ENCODE measurements at places on chromosomes 13 and 19. TPM values are rescaled to one million over a fixed set of nuclear protein-coding genes. Genes with fewer than 3 reads are reported as not detected.

CNMD gene
- total RNA-seq = not detected

SYNE4 gene
- total RNA-seq = 1.4 TPM

SGCG gene
- total RNA-seq = not detected

DNA sequence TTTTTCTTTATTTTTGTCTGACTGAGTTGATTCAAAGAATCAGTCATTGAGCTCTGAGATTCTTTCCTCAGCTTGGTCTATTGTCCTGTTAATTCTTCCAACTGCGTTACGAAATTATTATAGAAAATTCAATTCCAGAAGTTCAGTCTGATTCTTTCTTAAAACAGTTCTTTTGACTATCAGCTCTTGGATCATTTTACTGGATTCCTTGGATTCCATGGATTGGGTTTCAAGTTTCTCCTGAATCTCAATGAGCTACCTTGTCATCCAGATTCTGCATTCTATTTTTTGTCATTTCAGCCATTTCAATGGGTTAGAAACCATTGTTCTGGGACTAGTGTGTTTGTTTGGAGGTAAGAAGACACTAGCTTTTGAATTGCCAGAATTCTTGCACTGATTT lies 169.3 kb downstream of the PCDH20 start:
- DNase-seq = no peak

DNA sequence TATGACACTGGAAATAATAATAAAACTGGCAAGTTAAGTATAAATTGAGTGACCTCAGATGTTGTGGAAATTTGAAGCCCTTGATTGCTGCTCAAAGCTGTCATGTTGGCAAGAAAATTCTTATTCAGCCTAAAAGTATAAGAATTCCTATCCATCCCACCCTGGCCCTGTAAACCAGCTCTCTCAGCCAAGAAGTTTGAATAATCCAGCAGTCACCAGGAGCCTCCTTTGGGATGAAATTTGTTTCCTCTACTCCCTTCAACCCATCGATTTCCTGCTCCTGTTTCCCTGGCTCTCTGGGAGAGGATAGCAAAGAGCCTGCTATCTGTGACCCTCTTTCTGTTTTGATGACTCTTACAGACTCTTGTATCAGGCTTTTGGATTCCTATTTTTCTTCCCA lies 169.3 kb downstream of the LHFPL6 start:
- no peak for DNase-seq

DNA sequence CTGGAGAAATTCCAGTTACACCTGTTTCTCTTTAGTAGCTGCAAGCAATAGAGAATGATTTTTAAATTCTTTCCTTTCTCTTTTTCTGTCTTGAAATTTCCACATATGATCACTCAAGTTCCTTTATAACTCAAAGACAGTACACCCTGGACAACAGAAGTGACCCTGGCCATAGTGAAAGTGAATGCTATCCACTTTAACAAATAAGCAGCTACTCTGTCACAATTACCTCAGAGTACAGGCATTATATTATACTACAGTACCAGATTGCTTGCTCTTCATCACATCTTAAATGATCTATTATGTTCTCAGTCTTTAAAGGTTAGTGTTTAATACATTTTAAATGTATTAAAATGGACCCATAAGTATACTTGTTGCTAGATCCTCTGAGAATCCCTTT lies 136.2 kb downstream of the KLF12 start:
- no peak for DNase-seq

DNA sequence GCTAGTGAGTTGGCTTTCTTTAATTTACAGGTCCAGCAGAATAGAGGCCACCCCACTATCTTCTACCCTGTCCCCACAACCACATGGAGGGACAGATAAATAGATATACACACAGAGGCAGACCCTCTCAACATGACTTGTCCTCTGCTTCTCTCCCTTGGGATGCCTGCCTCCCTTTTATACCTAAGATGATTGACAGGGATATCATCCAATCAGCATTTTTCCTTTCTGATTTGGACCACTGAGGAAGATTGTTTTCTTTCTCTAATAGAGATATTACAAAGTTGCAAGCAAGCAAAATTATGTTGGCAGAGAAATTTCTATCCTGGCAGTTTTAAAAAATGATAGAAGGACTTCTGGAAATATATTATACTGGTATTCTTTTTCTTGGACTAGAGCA lies 35.8 kb downstream of the STOML3 start:
- DNase-seq = no peak

DNA sequence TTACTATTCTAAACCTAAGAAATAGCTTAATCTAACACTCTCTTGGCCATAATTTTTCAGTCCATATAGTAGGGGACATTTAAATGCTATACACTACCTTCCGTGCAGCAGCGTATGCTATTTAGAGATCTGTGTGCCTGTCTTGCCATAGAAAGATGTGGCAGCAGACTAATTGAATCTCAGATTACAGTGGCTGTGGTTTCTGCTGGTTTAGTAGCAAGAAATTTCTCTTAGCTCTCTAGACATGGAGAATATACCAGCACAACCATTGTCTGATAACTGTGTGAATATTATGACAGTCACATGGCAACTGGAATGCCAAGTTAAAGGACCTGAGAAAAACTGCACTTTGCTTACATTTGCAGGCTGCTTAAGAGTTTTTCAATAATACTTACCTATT lies 672.4 kb upstream of the MIR17HG start:
- no peak for DNase-seq

- DNase-seq = no peak
Observed at GRCh38 chr19:8630796-8631424, 477 bp downstream of the NFILZ start.

DNA sequence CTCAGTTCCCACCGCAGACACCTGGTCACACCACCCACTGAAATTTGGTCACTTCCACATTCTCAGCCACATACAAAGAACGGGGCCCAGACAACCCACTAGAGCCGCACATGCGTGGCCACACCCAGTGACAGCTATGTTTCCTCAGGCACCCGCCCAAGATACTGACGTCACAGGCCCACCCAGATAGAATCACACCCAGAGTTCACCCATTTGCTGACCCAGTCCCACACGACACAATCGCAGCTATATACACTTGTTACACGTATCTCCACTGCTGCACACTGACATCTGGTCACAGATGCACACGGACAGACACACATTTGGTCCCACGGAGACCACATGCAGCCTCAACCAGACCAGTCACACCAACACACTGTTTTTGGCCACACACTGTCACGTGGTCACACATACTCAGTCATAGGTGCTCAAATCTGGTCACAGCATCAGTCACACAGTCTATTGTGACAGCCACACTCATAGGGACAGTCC lies 2.9 kb downstream of the NUMBL start:
- no peak for DNase-seq

- DNase-seq = no peak
Observed at GRCh38 chr13:73808318-73808717, 325.9 kb downstream of the KLF12 start.

DNA sequence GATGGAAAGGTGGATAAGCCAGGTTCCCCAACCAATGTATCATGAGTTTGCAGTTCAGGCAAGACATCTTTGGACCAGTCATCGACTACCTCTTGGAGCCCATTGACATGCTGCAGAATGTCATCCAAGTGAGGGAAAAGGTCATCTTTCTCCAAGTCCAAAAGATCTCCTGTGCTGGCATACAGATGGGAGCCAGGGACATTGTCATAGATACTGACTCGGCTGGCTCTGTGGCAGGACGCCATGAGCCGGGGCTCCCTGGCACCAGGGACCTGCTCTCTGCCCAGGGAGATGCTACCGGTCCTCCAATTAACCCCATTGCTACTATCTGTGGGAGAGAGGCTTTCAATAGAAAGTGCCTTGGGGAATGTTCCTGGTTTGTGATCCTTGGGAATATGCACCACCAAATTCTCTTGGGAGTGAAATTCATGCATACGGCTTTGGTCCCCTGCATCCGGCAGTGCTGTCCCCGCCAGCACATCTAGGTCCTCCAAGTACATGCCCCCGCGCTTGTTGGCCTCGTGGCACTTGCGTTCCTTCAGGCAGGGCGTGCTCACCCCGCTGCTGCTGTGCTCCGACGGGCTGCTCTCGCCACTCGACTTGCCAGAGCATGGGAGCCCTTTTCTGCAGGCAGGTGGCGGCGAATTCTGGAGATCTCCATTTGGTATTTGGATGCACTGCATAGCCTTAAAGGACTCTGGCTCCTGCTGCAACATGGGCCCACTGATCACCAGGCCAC lies 113.0 kb downstream of the KL start:
- DNase-seq = no peak

DNA sequence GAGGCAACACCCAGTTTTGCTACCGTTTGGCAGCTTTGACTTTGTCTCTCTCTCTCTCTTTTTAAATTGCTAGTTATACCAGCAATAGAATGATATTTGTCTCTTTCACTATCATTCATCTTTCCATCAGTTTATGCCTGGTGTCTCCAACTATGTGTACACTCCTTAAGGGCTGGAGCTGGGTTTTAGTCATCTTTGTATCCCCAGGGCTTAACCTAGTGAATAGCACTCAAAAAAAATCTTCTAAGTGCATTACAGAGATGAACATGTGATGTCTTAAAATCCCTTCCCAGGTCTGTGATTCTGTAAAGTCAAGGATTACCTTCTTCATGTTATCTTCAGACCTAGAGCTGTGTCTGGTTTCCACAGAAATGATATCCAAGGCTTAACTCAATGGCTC lies 7.8 kb upstream of the UBL3 start:
- no peak for DNase-seq

- DNase-seq = no peak
Observed at GRCh38 chr13:34161931-34162543, 344.1 kb downstream of the RFC3 start.

- DNase-seq = peak; percentile 70
Observed at GRCh38 chr19:42290523-42291434, 11.2 kb upstream of the PRR19 start.

GRCh38 chr19:5309438-5310204 lies 31.0 kb downstream of the PTPRS start:
- no peak for DNase-seq

- DNase-seq = no peak
Observed at GRCh38 chr19:56319991-56320390, 5.4 kb upstream of the ZSCAN5A start.

DNA sequence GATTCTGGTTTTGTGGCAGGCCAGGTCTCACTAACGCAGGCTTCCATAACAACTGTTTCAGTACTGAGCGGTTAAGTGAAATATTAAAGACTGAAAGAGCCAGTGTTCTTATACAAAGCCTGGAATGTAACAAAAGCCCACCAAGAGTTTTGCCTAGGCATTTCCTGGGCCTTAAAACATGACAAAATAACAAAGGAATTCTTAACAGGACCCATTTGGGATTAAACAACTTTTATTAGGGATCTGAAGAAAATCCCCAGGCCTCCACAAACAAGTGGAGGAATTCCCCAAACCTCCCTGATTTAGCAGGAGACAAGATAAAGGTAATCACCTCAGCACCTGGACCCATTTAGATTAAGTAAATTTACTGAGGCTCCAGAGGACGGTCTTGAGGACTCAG lies 799.7 kb upstream of the SPRY2 start:
- no peak for DNase-seq

- no peak for DNase-seq
Observed at GRCh38 chr19:30535011-30535410, 162.8 kb downstream of the ZNF536 start.

DNA sequence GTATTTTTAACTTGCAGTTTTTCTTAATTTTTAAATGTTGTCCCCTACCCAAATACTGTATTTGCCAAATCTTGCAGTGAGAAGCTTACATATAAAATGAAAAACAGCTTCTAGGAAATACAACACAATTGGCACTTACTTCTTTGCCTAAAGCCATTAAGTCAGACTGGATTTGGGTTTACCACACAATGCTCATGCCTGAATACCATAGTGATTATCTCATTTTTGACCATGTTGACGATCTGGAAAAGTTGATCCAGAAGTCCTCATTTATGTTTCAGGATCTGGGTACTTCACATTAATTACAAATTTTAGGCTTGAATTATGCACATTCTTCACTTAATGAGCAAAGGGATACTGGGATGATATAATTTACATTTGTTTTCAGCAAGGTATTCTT lies 2.4 kb downstream of the RNF6 start:
- DNase-seq = no peak
